Sciatic nerve (tissue), 2 donors: ENCODE measurements at places on chromosomes 12 and 14.
A peak's percentile ranks its signal among the peaks of the same experiment; 100 is the strongest.

DNA sequence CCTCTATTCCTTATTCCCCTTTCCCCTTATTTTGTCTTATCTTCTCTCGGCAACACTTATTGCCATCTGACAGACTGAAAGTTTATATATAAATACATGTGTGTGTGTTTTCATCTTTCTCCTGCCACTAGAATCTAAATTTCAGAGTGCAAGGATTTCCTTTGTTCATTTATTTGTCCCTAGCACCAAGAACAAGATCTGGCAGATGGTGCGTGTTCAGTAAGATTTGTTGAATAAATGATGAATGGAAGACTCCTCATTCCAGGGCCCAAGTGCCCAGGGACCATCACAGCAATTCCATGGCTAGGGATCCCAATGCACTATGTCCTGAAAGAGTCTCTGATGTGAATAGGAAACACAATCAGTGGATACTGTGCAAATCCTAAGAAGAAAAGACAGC, 97.9 kb upstream of the EEA1 start:
- no peak for DNase-seq

- DNase-seq, result no peak
Measured at GRCh38 chr12:131699434-131699833, 11.5 kb upstream of the SFSWAP start.

GRCh38 chr12:22576473-22576872, 32.1 kb upstream of the C2CD5 start:
- no peak for DNase-seq

DNA sequence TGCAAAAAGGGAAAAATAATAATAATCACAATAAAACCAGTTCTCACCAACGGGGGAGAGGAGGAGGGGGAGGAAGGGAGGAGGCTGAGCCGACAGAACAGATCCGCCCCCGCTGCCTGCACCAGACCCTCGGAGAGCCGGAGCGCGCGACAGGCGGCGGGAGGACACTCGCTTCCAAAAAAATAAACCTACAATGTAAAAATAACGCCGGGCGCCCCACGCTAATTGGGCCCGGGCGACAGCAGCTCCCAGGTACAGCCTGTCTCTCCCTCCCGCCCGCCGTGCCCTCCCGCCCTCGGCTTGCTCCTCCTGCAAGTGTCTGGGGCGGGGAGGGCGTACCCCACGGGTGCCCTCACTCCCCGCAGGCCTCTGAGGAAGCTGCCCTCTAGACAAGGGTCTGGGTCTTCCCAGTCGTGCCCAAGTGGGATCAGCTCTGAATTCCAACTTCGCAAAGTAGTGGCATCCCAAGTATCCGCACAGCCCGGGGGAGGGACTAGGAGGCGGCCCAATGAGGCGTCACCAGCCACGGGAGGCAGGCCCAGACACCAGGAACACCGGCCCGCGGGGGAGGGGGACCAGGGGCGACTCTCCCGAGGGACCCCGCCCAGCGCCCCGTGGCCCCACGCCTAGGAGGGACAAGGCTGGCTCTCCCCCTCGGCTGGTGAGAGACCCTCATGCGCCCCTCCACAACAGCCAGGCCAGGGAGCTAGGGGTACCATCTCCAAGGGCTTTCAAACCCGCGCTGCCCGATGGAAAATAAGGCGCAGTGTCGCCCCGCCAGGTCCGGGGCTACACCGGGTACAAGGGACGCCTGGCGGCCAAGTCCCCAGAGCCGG, 1.0 kb downstream of the NCOR2 start:
- peak; percentile 93 for DNase-seq

DNA sequence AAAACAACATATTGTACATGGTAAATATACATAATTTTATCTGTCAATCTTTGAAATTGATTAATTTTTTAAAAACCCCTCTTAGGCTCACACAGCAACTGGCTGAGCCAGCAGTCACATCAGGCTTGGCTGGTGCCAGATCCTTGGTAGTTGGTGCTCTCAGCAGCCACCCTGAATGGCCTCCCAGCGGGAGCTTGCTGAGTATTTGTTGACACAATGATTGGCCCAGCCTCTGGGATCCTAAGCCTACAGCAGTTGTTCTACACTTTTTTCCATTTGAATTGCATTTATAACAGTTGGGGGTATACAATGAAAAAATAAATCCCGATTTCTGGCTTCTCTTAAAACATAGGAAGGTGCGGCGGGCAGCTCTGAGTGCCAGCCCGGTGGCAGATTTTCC, 11.1 kb downstream of the PRKAB1 start:
- DNase-seq, result no peak
